NCI-H2107 (cell line): ENCODE measurements at places on chromosomes 7 and 10.

DNA sequence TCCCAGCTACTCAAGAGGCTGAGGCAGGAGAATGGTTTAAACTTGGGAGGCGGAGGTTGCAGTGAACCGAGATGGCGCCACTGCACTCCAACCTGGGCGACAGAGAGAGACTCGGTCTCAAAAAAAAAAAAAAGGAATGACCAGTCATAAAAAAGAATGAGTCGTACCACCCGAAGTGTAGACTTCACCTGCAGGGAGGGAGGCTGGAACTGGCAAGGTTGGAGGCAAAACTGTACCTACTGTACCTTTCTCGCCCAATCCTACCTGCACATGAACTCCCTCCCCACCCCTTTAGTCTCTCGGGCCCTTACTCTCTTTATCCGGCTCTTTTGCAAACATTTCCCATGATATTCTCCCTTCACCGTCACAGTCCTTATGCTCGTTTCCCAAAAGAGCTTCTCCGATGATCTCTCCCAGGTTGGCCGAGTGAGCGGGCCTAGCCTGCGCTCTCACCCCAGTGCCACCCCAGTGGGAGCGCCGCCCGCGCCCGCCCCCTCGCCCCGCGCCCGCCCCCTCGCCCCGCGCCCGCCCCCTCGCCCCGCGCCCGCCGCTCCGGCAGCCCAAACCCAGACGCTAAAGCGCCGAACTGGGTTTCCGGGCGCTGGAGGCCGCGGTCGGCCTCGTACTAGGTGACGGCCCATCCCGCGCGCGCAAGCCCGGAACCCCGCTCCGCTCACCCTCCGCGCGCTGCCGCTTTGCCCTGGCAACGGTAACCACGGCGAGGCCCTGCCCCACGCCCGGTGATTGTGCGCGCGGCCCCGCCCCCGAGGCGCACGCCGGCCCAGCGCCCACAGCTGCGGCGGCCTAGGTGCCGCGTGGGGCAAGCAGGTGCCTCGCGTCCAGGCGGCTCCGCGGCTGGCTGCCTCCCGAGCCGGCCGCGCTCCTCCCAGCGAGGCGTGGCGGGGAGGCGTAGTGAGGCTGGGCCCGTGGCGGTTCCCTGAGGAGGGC lies at the start of gene SMKR1:
SMKR1 (plus strand) TSS at position 772 of the 948 bp plus-strand sequence. CDS start 294 bp downstream, outside the sequence.
- DNase-seq = peak; percentile 81

DNA sequence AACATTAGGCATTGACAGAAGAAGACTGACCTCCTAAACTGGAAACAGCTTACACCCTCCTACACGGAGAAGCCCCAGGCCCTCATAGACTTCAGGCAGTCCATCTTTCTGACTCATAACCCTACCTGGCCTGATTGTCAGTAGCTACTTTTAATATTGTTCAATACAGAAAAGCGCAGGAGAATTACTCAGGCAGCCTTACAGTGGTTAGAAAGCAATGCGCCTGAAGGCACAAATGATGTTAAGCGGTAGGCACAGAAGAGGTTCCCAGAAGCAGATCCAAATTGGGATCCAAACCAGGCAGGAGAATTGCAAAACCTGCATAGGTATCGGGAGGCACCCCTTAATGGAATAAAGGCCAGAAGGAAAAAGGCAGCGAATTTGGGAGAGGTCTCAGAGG lies 5.4 kb upstream of the CYREN start:
- no peak for DNase-seq

GRCh38 chr7:129739427-129739826 lies 127.9 kb downstream of the NRF1 start:
- peak; percentile 13 for DNase-seq

DNA sequence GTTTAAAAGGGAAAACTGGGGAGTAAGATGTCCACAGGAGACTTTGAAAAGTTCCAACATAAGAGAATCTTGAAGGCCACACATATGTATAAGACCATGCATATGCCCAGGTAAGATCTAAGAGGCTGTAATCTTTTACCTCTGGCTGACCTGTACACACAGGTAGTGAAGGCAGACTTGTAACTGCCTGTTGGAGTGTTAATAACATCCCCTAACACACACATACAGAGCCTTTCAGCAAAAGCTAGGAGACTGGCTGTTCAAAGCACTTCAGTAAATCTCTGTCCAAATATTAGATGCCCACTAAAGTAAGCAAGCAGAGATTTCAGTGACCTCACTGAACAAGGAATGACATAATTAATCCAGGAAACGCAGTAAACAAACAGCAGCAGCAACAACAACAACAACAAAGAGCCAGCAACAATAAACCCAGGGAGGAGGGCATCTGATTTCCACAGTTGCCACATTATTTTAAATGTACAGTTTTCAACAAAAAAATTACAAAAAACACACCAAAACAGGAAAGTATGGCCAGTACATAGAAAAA lies 15.0 kb downstream of the CYP51A1 start:
- no peak for DNase-seq

- peak; percentile 14 for DNase-seq
Measured at GRCh38 chr7:39589323-39590111, 23.3 kb downstream of the YAE1 start.

DNA sequence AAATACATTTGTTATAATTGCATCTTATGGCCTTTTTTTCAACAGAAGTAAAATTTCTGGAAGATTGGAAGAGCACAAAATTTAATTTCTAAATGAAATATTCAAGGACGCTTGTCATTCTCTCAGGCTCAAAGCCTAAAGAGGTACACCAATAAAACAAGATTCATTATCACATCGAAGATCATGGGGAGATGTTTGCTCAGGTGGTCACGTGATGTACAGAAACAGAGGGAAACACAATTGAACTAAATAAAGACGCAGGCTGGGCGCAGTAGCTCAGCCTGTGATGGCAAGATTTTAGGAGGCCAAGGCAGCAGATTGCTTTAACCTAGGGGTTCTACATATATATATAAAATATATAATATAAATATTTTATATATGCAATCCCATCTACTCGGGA lies 37.3 kb upstream of the TMEM254 start:
- DNase-seq = no peak

- no peak for DNase-seq
Measured at GRCh38 chr10:118958984-118959925, 70.3 kb upstream of the NANOS1 start.

- no peak for DNase-seq
Measured at GRCh38 chr10:127987467-127988380, 80.8 kb downstream of the PTPRE start.

DNA sequence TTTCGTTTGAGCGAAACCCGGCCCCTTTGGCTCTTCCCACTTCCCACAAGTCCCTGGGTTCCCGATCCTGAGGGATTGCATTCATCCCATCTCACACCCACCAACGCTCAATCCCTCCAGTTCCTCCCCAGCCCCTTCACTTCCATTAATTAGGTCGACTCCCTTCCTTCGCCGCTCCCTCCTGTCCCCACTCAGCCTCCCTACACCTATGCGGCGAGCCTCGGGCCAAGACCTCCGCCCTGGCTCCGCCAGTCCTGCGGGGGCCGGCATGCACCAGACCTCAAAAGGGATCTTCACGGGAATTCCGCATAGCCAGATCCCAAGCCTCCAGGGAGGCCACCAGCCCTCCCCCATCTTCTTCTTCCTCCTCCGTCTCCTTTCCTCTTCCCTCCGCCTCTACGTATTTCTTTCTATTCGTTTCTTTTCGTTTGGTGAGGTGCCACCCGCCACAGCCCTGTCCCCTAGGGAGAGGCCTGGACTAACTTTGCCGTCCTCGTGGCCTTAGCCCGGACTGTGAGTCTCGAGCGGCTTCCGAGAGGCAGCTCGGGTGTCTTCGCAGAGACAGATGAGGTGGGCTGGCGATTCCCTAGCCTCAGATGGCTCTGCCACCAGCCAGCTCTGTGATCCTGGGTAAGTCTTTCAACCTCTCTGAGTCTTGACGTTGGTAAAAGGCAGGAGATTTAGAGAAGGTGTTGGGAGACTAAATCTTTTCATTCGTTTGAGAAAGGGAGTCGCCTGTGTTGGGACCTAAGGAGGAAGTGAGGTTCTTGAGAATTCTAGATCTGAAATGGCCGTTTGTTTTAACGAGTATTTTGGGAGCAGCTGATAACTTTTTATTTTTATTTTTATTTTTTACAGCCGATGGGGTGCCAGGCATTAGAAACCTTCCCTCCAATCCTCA lies 8.1 kb upstream of the LBX1 start:
- no peak for DNase-seq

DNA sequence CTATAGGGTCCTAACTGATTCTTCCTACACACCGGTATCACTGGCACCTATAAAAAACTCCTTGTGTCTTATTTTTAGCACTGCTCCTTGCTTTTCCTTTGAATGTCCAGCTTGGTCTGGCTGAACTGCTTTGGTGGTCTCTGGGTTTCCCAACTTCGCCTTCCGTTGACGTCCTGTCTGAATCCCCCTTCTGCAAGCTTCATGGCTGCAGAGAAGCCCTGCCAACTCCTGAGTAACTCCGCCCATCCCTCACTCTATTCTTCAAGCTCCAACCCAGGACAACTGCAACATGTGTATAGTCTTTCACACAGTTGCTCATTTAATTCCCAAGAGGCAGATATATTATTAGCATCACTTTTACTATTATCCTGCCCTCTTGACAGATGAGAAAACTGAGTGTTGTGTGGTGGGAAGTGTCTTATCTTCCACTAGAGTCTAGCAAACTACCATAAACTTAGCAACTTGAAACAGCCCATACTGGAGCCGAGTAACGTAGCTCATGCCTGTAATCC lies 40.9 kb downstream of the MTURN start:
- DNase-seq = no peak

DNA sequence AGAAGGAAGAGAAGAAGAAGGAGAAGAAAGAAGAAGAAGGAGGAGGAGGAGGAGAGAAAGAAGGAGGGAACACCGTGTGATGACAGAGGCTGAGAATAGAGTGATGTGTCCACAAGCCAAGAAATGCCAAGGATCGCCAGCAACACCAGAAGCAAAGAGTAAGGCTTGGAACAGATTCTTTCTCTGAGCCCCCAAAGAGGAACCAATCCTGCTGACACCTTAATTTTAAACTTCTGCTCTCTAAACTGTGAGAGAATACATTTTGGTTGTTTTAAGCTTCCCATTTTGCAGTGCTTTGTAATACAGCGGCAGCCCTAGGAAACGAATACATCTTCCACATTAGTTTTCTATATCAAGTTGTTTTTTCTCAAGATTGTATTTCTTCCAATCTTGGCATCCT lies 13.9 kb upstream of the WNT8B start:
- DNase-seq = no peak

DNA sequence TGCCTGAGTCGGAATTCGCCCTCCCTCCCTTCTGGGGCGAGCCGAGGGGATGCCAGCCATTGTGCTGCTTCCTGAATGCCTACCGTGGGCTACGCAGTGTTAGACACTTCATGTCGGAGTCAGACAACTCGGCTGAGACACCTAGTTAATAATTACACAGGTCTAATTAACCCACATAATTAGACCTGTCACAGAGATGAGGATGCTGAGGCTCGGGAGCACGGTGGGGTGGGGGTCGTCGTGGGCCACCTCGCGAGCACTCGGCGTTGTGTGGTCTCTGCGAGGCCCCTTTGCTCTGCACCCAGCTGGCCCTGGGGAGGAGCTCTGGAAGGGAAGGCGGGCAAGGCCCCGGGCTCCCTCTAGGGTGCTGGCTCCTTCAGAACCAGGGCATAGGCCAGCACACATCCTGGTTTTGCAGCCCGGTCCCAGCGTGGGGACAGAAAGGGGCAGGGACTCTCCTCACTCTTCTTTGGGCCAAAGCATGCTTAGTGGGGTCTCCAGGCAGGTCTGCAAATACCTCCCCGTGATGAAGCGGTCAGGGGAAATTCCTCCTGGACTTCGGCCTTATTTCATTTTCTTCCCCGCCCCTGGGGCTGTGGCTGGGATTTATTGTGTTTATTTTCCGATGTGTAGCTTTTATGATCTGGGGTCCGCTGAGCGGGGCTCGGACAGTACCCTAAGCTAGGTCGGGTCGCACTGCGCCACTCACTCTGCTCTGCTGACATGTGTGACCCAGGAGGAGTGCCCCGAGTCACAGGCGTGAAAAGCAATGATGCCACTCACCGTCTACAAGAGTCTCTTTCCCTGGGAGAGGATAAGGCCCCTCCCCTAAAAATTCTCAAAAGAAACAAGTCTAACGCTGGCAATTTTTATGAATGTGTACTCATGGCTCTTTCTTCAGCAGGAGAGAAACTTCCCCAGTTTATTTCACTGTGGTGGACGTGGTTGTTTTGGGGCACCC lies 4.9 kb upstream of the FOXL3 start:
- DNase-seq = no peak

GRCh38 chr7:69670701-69671100 lies 72.4 kb downstream of the AUTS2 start:
- no peak for DNase-seq

DNA sequence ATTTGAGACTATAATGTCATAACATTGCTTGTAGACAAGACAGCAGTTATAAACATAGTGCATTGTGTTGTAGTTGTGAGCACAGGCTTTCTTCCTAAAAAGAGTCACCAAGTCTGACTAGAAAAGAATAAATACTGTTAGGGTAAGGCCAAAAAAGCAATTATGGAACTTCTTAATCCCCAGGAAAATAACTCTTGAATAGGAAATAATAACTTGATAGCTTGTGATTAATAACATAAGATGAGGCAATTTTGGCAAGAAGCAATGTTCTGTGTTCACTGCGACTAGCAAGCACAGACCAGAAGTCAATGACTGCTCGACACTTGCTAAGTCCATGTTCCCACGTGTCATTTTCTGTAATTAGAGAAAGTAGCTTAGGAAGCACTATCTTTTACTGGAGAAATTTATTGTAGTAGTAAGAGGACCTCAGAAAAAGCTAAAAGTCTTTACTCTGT lies 97.1 kb downstream of the AGMO start:
- DNase-seq = no peak
